ENCODE measurements at places on chromosomes 6 and 20. TPM values are rescaled to one million over a fixed set of nuclear protein-coding genes. Genes with fewer than 3 reads are reported as not detected.
A peak's percentile ranks its signal among the peaks of the same experiment; 100 is the strongest.

DNA sequence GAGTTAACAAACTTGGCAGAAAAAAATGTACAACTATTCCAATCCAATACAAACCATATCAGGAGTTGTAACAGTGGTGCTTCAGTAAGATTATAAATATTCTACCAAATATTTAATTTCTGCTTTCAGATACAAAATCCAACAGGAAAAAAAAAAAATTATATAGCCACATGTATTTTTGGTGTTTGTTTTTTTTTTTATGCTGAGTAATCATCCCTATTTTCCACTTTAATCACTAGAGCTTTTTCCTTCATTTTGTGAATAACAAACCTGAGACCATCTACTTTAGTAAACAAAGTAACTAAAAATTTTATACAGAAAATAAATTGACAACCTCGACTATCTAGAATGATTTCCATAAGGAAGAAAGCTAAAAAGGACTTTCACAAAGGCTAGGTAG, 36.2 kb downstream of the MMS22L start:
- DNase-seq = no peak

DNA sequence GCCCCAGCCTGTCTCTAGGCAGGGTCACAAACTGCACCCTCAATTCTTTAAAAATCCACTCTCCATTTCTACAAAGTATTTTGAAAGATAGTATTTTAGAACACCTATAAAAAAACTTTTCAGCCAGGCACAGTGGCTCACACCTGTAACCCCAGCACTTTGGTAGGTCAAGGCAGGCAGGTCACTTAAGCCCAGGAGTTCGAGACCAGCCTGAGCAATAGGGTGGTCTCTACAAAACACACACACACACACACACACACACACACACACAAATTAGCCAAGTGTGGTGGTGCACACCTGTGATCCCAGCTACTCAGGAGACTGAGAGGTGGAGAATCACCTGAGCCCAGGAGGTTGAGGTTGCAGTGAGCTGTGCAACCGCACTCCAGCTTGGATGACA, 30.2 kb downstream of the SLC23A2 start:
- no peak for DNase-seq

DNA sequence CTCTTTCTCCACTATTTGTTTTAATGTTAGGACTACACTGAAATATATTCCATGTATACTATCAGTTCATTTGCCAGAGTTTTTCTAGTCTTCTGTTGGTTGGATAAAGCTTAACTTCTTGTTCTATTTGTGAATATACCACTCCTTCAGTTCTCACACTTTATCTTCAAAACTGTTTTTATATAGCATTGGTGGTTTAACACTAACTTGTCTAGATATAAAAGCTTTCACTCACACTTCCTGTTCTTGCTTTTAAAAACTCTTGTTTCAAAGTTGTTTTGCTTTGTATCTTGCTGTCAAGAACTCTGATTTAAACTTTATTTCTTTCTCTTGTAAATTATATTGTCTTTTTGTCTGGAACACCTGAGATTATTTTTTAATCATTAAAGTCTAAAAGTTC, 226.8 kb upstream of the TENT5A start:
- DNase-seq = no peak

- no peak for DNase-seq
These were observed 42.2 kb downstream of the CD164 start for GRCh38 chr6:109339906-109340678.

DNA sequence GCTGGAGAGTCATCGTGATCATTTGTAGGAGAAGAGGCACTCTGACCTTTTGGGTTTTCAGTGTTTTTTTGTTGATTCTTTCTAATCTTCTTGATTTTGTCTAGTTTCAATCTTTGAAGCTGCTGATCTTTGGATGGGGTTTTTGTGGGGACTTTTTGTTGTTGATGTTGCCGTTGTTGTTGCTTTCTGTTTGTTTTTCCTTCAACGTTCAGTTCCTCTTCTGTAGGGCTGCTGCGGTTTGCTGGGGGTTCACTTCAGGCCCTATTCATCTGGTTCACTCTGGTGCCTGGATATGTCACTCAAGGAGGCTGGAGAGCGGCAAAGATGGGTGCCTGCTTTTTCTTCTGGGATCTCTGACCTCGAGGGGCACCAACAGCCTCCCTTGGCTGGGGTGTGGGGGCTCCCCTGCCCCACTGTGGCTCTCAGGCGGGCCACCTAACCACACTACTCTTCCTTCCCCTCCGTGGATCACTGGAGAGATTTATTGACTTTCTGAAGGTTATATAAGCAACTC, 21.5 kb upstream of the TMEM244 start:
- no peak for DNase-seq

GRCh38 chr6:36769676-36770499, 69.4 kb downstream of the CPNE5 start:
- DNase-seq = no peak

DNA sequence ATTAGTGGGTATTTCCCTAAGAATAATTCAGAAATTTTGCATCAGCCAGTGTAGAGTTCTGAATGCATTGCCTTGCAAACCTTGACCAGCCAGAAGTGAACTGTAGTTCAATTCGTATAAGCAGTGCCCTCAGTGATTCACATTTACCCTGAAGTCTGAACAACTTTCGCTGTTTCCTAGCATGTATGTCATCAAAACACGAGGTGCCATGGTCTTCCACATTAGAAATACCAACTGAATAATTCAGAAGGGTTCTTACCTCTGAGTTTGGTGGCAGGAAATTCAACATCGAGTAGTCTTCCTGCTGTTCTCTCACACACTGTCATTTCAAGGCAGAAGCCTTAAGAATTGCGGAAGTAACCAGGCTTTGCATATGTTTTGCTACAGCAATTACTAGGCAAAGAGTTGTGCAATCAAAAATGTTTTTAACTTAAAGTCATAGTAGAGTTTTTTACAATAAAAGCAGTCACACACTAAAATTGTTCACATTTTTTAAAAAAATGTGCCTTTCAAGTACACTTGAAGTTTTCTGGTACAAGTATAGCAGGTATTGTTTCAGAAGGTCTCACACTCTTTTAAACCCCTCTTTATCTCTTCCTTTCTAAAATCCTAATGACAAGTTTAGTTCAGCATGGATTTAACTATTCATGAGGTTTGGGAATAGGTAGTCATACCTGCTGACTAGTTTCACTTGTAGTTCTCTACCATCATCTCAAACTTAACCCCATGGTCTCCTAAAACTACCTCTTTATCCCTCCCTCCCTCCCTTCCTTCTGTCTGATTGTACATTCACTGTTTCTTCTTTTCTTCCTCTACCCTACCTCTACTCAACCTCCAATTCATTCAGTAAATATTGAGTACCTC, 118.3 kb downstream of the STXBP5 start:
- DNase-seq = no peak

EPHA7 gene
- total RNA-seq = not detected

CST3 gene
- total RNA-seq = 777 TPM

- DNase-seq = no peak
These were observed 32.3 kb downstream of the SYNJ2 start for GRCh38 chr6:158013904-158014504.

DNA sequence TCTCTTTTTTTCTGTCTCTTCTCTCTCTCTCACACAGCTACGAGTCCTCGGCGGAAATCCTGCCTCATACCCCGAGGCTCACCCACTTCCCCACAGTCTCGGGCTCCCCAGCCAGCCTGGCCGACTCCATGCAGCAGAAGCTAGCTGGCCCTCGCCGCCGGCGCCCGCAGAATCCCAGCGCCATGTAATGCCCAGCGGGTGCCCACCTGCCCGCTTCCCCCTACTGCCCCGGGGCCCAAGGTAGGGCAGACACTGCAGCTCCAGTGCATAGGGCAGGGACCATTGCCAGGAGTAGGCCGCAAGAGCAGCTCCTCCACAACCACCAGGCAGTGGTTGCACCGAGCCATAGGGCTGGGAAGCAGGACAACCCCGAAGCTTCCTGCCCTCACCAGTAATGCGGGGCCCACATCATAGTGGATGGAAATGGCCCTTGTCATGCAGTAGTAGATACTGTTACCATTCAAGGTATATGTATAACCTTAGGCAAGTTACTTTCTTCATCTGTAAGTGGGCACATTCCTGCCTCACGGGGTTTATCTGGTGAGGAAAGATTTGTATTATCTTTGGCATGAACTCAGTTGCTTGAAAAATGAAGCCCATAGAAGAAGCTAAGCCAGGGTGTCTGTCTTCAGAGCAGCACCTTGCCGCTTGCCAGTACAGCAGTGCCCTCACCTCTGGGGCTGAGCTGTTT, 36.9 kb upstream of the ID1 start:
- no peak for DNase-seq

DNA sequence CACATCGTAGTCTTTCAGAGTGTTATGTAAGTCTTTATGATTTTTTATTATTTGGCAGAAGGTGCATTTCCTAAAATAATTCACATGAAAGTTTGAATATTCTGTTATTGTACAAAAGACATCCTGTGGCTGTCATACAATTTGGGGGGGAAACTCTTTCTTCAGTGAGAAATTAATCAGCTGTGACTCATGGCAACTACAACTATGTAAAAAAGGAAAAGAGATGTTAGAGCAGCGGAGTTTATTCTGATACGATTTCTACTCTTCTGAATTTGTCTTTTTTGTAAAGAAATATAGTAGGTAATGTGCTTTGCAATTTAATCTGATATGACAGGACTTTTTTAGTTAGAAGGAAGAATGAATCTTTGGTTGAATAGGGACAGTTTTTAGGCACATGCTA, 14.2 kb downstream of the COL19A1 start:
- no peak for DNase-seq

XKR7 gene
- total RNA-seq = not detected

FAM210B gene
- 21.1 TPM for total RNA-seq

POFUT1 gene
- 148 TPM for total RNA-seq

DNA sequence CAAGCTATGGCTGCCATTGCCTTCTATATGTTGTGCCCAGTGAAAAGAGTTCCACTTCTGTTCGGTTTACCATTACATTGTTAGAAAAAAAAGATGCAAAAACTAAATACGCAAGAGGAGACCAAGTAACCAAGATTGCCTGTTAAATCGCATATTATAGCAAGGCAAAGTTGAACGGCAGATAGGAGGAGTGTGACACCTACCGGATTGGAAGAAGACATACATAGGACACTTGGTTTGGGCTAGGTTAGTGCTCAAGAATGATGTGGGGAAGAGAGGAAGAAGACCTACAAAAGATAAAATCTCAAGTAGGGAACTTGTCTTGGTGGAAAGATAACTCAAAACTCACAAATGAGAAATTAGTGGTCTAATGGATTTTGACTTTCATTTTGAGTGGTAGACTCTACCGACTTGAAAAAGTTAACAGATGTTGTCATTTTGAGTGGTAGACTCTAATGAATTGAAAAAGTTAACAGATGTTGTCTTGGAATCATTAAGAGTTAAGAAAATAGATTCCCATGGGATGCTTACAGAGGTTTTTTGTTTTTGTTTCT, 95.5 kb downstream of the F13A1 start:
- no peak for DNase-seq

DNA sequence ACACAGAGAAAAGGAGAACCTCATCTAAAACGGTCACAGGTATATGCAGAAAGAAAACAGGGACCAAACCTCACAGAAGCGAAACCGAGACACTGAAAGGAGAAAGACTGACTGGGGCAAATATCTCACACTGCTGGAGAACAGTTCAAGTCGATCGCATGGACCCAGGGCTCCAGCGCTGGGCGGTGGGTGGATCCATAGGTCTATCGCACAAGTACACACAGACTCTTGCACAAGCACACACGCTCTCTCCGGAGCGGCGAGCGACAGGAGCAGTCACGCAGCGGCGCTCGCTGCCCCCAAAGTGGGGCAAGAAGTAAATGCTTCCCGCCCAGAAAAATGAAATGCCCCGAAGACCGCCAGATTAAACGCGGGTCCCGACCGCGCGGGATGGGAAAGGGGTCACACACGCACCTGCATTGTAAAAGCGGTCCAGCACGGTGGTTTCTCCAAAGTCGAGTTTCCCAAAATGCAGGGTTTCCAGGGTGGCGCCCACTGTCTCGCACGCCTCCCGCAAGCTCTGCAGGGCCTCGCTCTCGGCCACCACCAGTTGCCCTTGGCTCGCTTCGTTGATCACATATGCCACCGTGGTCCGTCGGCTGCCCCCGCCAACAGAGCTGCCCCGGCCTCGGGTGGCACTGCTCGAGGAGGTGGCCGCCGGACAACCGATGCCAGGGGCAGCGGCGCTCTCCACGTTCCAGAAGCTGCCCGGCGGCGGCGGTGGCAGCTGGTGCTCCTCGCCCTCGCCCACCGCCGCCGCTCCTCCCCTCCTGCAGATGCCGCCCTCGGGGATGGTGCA, 782 bp downstream of the MAP3K5 start:
- peak; percentile 49 for DNase-seq

DNA sequence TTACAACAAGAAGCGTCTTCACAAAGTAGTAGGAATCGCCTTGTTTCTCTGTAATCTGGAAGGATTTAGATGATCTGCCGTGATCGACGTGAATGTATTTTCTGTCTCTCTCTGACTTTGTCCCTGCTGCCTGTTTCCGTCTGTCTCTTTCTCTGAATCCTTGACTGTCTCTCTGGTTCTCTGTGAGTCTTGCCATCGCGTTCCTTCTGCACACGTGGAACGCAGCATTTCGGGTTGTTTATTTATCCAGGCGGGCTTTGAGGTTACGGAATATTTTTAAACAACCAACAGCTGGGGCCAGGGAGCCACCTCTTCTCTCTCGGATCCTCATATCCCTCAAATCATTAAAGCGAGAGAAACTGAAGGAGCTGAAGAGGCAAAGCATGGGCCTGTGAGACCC, 215.9 kb downstream of the ZDHHC14 start:
- DNase-seq = no peak

DNA sequence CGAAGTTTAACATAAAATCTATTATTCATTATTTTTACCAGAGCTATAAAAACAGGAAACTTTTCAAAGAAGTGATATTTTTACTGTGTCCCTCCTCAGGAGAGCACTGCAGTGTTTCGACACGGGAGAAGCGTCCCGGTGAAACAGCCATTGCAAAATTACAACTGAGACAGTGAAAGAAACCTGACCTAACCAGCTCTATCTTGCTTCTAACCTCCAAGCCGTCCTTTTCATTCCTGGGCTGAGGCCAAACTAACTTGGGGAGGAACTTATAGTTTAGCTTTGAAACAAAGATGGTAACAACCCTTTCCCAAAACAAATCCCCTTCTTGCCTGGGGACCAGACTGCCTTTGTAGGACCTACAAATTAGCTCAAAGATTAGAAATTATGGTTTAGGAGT, 79.2 kb downstream of the WDR27 start:
- no peak for DNase-seq

TGM3 gene
- not detected for total RNA-seq

PRSS16 gene
- total RNA-seq = 16.5 TPM

- DNase-seq = no peak
These were observed 119.5 kb downstream of the ARHGAP18 start for GRCh38 chr6:129590408-129591022.

GRCh38 chr6:31627690-31628287, 7.3 kb downstream of the PRRC2A start:
- no peak for DNase-seq

- DNase-seq = peak; percentile 44
These were observed 1.2 kb downstream of the FOXA2 start for GRCh38 chr20:22582964-22583772.

GRCh38 chr6:24932832-24933231, 2.9 kb downstream of the RIPOR2 start:
- DNase-seq = no peak
